ENCODE measurements at places on chromosomes 11 and 22.

DNA sequence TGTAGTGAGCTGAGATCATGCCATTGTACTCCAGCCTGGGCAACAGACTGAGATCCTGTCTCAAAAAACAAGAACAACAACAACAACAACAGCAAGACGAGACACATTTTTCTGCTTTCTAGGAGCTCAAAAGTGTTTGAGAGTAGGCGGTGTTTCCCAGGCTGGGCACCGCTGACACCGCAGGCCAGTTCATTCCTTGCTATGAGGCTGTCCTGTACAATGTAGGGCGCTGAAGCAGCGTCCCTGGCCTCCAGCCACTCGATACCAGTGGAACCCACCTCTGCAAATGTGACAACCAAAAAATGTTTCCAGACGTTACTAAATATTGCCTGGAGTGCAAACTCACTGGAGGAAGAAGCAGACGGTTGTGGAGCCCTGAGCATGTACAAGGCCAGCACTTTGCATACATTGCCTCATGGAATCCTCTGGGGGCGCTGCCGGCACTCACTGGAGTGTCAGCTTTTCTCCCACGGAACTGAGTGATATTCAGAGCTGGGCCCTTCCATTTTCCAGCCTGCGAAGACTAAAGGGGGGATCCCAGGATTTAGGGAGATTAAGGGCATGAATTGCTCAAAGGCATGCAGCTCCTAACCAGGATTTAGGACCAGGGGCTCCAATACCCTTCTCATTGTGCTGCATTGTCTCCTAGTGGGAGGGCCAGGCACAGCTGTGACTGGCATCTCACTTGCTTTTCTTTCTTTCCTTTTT is 5.8 kb upstream of the MIEF1 start:
- DNase-seq = peak; percentile 55
- no peak overlapping the region for H3K4me3 ChIP-seq
- no peaks in the 10 kb centered on the region for H3K36me3 ChIP-seq
- no peak overlapping the region for H3K27ac ChIP-seq
- peaks cover 6% of the 10 kb centered on the region for H3K4me1 ChIP-seq
- H3K27me3 ChIP-seq = no peaks in the 10 kb centered on the region

DNA sequence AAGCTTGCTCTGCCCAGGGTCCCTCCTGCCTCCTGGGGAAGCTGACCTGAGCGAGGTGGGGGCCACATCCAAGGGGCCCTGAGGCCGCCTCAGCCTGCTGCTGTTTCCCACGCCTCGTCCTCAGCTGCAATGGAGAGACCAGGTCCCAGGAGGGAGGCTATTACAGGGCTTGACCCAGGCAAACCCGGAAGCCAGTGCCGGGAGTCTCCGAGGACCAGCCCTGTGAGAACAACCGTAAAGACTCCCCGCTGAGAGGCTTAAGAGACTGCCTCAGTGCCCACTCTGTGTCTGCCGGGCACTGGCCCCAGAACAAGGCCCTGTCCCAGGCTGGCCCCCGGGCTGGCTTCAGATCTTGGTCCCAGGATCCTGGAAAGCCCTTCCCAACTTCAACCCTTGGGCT is 124.3 kb upstream of the FGF3 start:
- H3K4me3 ChIP-seq = no peak overlapping the region
- H3K27ac ChIP-seq = no peak overlapping the region
- H3K27me3 ChIP-seq = peaks cover 2% of the 10 kb centered on the region
- no peaks in the 10 kb centered on the region for H3K36me3 ChIP-seq
- no peaks in the 10 kb centered on the region for H3K4me1 ChIP-seq

- no peak overlapping the region for H3K4me3 ChIP-seq
- DNase-seq = no peak
- H3K27ac ChIP-seq = no peak overlapping the region
- no peaks in the 10 kb centered on the region for H3K36me3 ChIP-seq
These were observed 181.4 kb downstream of the ETS1 start for GRCh38 chr11:128405714-128406662.

- H3K27me3 ChIP-seq = peaks cover 14% of the 10 kb centered on the region
- DNase-seq = no peak
- H3K36me3 ChIP-seq = no peaks in the 10 kb centered on the region
These were observed 66.3 kb downstream of the C11orf91 start for GRCh38 chr11:33634291-33634834.

GRCh38 chr11:9136741-9137140 is 45.3 kb upstream of the SCUBE2 start:
- no peak overlapping the region for H3K4me3 ChIP-seq
- DNase-seq = no peak
- no peaks in the 10 kb centered on the region for H3K27me3 ChIP-seq
- H3K36me3 ChIP-seq = peaks cover 21% of the 10 kb centered on the region
- peaks cover 3% of the 10 kb centered on the region for H3K4me1 ChIP-seq

DNA sequence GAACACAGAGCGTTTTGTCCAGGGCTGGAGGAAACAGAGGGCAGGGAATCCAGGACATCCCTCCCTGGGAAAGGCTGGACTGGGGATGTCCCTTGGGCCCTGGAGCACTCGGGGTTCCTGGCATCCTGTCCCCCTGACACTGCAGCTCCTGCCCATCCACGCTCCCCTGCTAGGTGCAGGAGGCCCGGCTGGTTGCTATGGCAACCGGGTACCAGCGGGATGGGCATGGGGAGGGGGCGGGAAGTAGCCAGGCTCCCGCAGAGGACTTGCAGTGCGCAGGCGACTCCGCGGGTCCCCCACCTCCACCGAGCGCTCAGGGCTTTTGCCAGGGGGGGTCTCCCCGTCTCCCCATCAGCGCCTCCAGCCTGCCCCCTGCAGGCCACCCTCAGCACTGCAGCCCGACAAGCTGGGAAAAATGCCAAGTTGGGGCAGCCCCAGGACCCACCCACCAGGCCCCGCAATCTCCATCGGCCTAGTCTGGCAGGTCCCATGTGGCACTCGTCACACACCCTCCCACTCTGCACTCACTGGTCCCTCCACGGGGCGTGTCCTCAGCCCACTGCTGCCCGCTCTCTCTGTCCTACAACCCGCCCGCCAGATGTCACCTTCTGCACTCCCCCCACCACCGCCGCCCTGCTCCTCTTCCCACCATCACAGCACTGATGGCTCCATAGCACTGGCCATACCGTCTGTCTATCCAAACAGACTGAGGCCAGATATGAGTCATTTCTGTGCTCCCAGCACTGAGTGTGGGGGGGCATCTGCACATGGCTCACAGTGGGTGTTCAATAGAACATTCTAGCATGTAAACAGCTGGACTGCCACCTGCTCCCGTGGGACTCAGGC is 31.5 kb downstream of the KIAA0930 start:
- no peak for DNase-seq
- no peak overlapping the region for H3K4me3 ChIP-seq
- H3K27me3 ChIP-seq = no peaks in the 10 kb centered on the region
- H3K27ac ChIP-seq = no peak overlapping the region
- H3K4me1 ChIP-seq = no peaks in the 10 kb centered on the region

DNA sequence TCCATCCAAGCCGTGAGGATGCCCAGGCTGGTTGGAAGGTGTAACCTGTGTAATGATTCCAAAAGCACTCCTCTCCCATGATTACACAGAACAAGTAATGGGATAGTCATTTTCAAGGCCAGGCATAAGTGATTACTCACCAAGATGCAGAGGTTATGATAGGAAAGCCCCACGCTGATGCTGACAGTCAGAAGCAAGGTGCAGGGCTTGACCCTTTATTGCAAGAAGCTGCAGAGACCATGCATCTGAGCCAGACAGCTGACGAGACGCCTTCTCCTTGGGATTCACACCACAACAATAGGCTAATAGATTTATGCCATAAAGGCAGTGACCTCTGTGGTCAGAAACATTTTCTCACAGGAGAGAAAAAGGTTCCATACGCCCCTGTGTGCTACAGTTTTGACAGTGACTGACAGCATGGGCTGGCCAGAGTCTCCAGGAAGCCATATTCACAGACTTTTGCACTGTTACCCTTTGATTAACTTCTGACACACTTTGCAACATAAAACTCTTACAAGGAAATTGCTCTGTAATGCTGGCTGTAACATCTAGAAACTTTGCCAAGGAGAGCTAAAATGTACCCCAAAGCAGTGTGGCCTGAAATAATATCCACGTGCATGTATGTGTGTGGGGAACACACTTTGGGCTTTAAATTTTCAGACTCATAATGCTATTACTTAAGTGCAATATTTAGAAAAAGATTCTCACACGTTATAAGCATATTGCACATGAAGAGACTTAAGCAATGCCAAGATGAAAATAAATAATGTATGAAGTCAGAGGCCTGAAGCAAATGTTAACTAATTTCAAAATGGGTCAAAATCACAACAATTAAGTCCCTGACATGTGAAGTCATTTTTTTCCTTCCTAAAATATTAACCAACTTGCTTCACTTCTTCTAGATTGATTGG is 1079.0 kb upstream of the TENM4 start:
- H3K36me3 ChIP-seq = no peaks in the 10 kb centered on the region
- no peak overlapping the region for H3K4me3 ChIP-seq
- H3K27me3 ChIP-seq = no peaks in the 10 kb centered on the region
- no peak overlapping the region for H3K27ac ChIP-seq

Measured in T-cell (primary cell).